ENCODE measurements at places on chromosomes 5 and 9. TPM values are rescaled to one million over a fixed set of nuclear protein-coding genes. Genes with fewer than 3 reads are reported as not detected.

The RUFY1 gene
- total RNA-seq, result 34.4 TPM

The SLC6A7 gene
- not detected for total RNA-seq

The SPATA31D4 gene
- total RNA-seq, result not detected

The GARNL3 gene
- 10.0 TPM for total RNA-seq

The TEK gene
- total RNA-seq, result 2.7 TPM

The MVB12B gene
- 13.1 TPM for total RNA-seq

The SPOCK1 gene
- 125 TPM for total RNA-seq

The CAMK4 gene
- 0.89 TPM for total RNA-seq

The FOXD4L5 gene
- 0.51 TPM for total RNA-seq

The NTNG2 gene
- 4.8 TPM for total RNA-seq

The DIPK1B gene
- total RNA-seq, result 8.2 TPM

The OR1J2 gene
- total RNA-seq, result not detected

The CBY3 gene
- total RNA-seq, result not detected

The MZB1 gene
- total RNA-seq, result not detected

The BARHL1 gene
- not detected for total RNA-seq

The TYRP1 gene
- total RNA-seq, result 0.28 TPM

The EIF4E1B gene
- not detected for total RNA-seq

The ZFP37 gene
- total RNA-seq, result 3.6 TPM

The TXNDC8 gene
- not detected for total RNA-seq

The PDE6A gene
- 0.12 TPM for total RNA-seq

The GRM6 gene
- total RNA-seq, result not detected

The ADRB2 gene
- total RNA-seq, result 0.54 TPM

The TRAF1 gene
- 11.3 TPM for total RNA-seq

The PCDHA7 gene
- 1.4 TPM for total RNA-seq

The PCDHGB1 gene
- total RNA-seq, result 2.7 TPM

The PCDHGC3 gene
- 90.8 TPM for total RNA-seq

The PCDHA1 gene
- total RNA-seq, result not detected

The DRD1 gene
- total RNA-seq, result 0.35 TPM

The IL3 gene
- total RNA-seq, result not detected

The AGXT2 gene
- not detected for total RNA-seq

The CKMT2 gene
- total RNA-seq, result not detected

The FAXDC2 gene
- total RNA-seq, result 2.5 TPM

The SLC22A5 gene
- total RNA-seq, result 6.6 TPM

The FEM1C gene
- 14.8 TPM for total RNA-seq

The PDLIM4 gene
- total RNA-seq, result 59.2 TPM

The WDR38 gene
- not detected for total RNA-seq

The PTAR1 gene
- total RNA-seq, result 57.5 TPM

The ZNF462 gene
- total RNA-seq, result 25.8 TPM

The CSF2 gene
- not detected for total RNA-seq

The GLRA1 gene
- total RNA-seq, result not detected

The HACD4 gene
- 0.97 TPM for total RNA-seq

The TMEM171 gene
- total RNA-seq, result 3.6 TPM

The OR1L8 gene
- not detected for total RNA-seq

The DIRAS2 gene
- 20.2 TPM for total RNA-seq

The LRRC19 gene
- total RNA-seq, result not detected

The GDA gene
- 0.33 TPM for total RNA-seq

The CERT1 gene
- total RNA-seq, result 36.2 TPM

The NKD2 gene
- not detected for total RNA-seq

The PTPDC1 gene
- total RNA-seq, result 14.9 TPM

The SHOC1 gene
- total RNA-seq, result not detected

The ENTPD8 gene
- 0.10 TPM for total RNA-seq

The GFI1B gene
- total RNA-seq, result not detected

The SHISAL2B gene
- not detected for total RNA-seq

The SURF6 gene
- total RNA-seq, result 14.6 TPM

The ADGRV1 gene
- 1.5 TPM for total RNA-seq

Measured in chondrocyte (in vitro differentiated cells).